ENCODE measurements at places on chromosomes 6 and 20. TPM values are rescaled to one million over a fixed set of nuclear protein-coding genes. Genes with fewer than 3 reads are reported as not detected.
A peak's percentile ranks its signal among the peaks of the same experiment; 100 is the strongest.

FAM184A gene
- total RNA-seq = 1.7 TPM

DNA sequence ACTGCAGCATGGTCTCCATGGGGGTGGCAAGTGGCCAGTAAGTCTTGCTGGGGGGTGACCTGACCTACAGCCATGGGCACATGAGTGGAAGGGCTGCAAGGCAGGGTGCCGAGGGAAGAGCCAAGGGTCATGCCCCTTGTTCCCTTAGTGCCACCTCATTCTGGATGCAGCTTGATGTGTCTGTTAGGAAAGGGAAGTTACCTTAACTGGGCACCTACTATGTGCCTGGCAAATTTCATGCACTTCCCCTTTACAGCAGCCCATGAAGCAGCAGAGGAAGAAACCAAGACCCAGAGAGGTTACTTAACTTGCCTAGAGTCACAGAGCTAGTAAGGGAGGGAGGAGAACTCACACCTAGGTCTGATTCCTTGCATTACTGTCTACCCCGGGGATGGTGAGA lies 174.0 kb downstream of the MRPL14 start:
- DNase-seq = no peak

MUC21 gene
- not detected for total RNA-seq

FKBP1C gene
- total RNA-seq = 0.26 TPM

LKAAEAR1 gene
- total RNA-seq = not detected

- peak; percentile 37 for DNase-seq
Observed at GRCh38 chr6:43368259-43369160, 937 bp downstream of the ZNF318 start.

DNA sequence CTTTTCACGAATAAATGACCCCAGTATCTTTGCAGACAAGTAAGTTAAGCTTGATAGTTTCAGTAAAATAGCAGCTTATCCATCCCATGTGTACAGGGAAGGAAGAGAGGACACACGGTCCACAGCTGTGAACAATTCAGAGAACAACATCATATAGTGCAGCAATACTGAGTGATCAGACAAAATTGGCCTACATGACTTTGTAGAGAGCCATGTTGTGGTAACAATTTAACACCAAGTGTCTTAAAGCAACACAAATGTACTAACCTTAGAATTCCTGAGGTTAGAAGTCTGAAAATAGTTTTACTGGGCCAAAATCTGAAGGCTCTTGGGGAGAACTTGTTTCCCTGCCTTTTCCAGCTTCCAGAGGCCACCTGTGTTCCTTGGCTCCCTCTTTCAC lies 12.5 kb downstream of the FAM184A start:
- DNase-seq = no peak

C6orf163 gene
- 1.8 TPM for total RNA-seq

GRCh38 chr6:157329829-157330228 lies 6.5 kb upstream of the TMEM242 start:
- no peak for DNase-seq

DNA sequence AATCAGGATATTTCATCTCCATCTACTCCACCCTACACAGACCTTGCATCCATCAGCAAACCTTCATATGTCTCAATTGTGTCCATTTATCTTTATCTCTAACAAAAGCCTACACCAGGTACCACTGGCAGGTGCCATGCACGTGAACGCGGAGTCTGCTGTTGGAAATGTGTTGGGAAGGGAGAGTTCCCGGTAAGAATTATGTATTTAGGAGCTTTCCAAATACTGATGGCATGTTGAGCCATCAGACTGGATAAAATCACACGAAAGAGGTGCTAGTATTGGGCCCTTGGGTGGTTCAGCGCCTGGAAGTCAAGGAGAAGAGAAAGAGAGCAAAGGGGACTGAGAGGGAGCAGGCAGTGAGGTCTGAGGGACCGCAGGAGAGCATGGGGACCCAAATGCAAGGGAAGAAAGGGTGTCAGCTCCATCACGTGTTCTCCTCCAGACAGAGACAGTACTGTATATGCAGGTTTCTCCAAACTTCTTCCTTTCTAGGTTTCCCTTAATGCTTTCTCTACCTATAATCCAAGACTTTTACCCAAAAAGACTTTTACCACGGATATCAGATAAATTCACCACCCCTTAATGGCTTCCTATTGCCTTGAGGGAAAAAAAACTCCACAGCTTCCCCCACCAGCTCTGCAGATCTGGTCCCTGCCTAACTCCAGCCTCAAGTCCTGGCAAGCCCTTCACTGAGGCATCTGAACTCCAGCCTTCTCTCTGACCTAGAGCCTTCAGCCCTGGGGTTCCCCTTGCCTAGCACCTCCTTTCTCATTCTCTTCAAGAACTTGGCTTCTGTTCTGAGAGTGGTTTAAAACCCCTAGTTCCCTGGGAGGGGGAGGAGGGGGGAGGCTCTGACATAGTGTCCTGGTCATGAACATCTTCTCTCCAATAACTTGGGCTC lies 4.8 kb upstream of the ZNF217 start:
- DNase-seq = no peak

- peak; percentile 64 for DNase-seq
Observed at GRCh38 chr6:85008296-85009009, 244.1 kb upstream of the TBX18 start.

- DNase-seq = no peak
Observed at GRCh38 chr20:31835554-31835953, 9.8 kb downstream of the FOXS1 start.

MATN4 gene
- under 0.01 TPM for total RNA-seq

TFAP2D gene
- not detected for total RNA-seq

GRCh38 chr20:35066194-35066593 lies 26.4 kb downstream of the TRPC4AP start:
- DNase-seq = no peak

GRCh38 chr20:39116020-39116419 lies 153.9 kb downstream of the DHX35 start:
- no peak for DNase-seq

- no peak for DNase-seq
Observed at GRCh38 chr6:53257001-53257400, 91.7 kb downstream of the ELOVL5 start.

GRCh38 chr20:20363799-20364592 lies 3.9 kb upstream of the INSM1 start:
- DNase-seq = no peak

DNA sequence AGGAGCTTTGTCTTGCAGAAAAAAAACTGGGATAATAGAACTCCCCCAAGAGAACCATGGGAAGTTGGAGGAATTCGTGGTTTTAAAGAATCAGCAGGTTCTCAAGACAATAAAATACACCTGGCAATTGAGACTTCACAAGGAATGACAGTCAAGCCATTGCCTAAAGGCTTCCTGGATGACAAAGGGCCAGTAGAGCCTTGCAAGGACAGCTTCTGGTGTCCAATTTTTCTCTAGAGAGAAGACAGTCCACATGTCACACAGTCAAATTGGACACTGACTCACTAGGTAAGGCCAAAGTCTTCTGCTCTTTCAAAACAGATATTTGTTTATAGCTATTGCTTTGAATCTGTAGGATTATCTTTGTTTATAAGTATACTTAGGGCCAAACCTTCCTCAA lies 80.3 kb upstream of the BMP5 start:
- no peak for DNase-seq

- peak; percentile 61 for DNase-seq
Observed at GRCh38 chr6:81753711-81754577, 1.5 kb upstream of the TENT5A start.

- no peak for DNase-seq
Observed at GRCh38 chr6:77123527-77123926, 339.8 kb downstream of the HTR1B start.

KCNG1 gene
- 26.5 TPM for total RNA-seq

PRND gene
- total RNA-seq = not detected

- DNase-seq = peak; percentile 12
Observed at GRCh38 chr6:9401960-9402359, 966.6 kb upstream of the SLC35B3 start.
